ENCODE measurements at places on chromosomes 2 and 18. TPM values are rescaled to one million over a fixed set of nuclear protein-coding genes. Genes with fewer than 3 reads are reported as not detected.

CNGA3 gene
- polyA plus RNA-seq: not detected

CFAP210 gene
- 0.18 TPM for polyA plus RNA-seq

RBMS1 gene
- polyA plus RNA-seq: 20.6 TPM

DCDC2C gene
- polyA plus RNA-seq: not detected

NAT8 gene
- polyA plus RNA-seq: not detected

FAM98A gene
- 24.5 TPM for polyA plus RNA-seq
